SJCRH30 (cell line): ENCODE measurements at places on chromosomes 5 and 9. TPM values are rescaled to one million over a fixed set of nuclear protein-coding genes. Genes with fewer than 3 reads are reported as not detected.

- no peaks in the 10 kb centered on the region for H3K27me3 ChIP-seq
- no peak for DNase-seq
- H3K36me3 ChIP-seq = peaks cover 3% of the 10 kb centered on the region
- no peak overlapping the region for H3K4me3 ChIP-seq
These were observed 21.7 kb downstream of the TTC33 start for GRCh38 chr5:40733879-40734563.

DNA sequence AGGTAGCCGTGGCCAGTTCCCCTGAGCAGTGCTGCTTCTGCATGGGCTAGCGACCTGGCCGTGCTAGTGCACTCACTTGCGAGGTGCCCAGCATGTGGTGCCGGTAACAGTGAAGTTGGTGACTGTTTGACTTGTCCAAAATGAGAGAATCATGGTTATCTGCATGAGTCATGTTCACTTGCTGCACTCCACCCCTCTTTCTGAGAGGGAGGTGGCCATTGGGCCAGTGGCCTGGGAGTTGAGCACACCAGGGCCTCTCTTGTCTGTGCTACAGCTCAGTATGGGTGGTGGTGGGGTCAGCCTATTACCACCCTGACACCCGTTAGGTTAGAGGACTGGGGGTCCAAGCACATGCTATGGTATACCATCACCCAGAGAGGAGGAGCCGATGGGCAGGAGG is 55.4 kb upstream of the GARNL3 start:
- no peak for DNase-seq
- H3K4me3 ChIP-seq = no peak overlapping the region
- no peaks in the 10 kb centered on the region for H3K36me3 ChIP-seq
- H3K4me1 ChIP-seq = no peaks in the 10 kb centered on the region; the same call in 1 of the 2 replicates
- no peaks in the 10 kb centered on the region for H3K27me3 ChIP-seq

GRCh38 chr5:151052836-151053235 is 28.0 kb downstream of the TNIP1 start:
- peaks cover 25% of the 10 kb centered on the region for H3K36me3 ChIP-seq
- H3K4me3 ChIP-seq = no peak overlapping the region
- no peak overlapping the region for H3K27ac ChIP-seq
- H3K4me1 ChIP-seq = no peaks in the 10 kb centered on the region
- no peak for DNase-seq
- H3K27me3 ChIP-seq = no peaks in the 10 kb centered on the region

DNA sequence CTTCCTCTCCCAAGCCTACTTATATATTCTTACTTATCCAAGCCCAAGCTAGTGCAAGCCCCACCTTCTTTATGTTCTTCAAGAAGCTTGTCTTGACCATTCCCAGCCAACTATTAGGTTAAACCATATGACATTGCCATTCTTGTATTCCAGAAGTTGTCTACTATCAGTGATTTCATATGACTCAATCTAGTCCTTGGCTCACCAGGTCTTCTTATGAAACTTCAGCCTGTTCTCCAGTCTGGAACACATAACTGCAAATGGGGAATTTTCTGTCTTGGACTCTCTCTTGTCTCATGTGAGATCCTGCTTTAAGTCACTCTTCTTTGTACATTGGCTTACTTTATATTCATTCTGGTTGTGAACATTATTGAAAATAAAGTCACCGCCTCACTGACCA is 130.7 kb downstream of the TTLL11 start:
- no peaks in the 10 kb centered on the region for H3K36me3 ChIP-seq
- no peaks in the 10 kb centered on the region for H3K27me3 ChIP-seq
- no peak overlapping the region for H3K4me3 ChIP-seq
- H3K27ac ChIP-seq = no peak overlapping the region
- no peak for DNase-seq

DNA sequence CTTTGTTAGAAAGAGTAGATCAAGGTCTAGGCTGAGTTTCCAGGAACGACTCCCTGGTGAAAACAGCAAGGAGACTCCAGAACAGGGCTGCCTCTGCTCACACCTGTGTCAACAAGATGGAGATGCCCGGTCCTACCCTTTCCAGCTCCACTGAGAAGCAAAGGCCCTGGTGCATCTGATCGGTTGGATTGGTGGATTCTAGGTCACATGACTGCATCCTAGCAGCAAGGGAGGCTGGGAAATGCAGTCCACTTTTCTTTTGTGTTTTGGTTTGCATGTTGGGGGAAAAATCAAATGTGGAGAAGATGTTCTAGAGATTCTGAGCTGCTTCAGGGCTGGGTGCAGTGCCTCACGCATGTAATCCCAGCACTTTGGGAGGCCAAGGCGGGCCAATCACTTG is 82.0 kb upstream of the TRIO start:
- peaks cover 19% of the 10 kb centered on the region for H3K4me1 ChIP-seq
- H3K27me3 ChIP-seq = no peaks in the 10 kb centered on the region
- H3K4me3 ChIP-seq = no peak overlapping the region

- peaks cover 3% of the 10 kb centered on the region; the same call in 1 of the 2 replicates for H3K4me1 ChIP-seq
- peaks cover 36% of the 10 kb centered on the region for H3K27me3 ChIP-seq
- no peaks in the 10 kb centered on the region for H3K36me3 ChIP-seq
- no peak overlapping the region for H3K27ac ChIP-seq
These were observed 16.5 kb upstream of the QRFP start for GRCh38 chr9:130912932-130913598.

DNA sequence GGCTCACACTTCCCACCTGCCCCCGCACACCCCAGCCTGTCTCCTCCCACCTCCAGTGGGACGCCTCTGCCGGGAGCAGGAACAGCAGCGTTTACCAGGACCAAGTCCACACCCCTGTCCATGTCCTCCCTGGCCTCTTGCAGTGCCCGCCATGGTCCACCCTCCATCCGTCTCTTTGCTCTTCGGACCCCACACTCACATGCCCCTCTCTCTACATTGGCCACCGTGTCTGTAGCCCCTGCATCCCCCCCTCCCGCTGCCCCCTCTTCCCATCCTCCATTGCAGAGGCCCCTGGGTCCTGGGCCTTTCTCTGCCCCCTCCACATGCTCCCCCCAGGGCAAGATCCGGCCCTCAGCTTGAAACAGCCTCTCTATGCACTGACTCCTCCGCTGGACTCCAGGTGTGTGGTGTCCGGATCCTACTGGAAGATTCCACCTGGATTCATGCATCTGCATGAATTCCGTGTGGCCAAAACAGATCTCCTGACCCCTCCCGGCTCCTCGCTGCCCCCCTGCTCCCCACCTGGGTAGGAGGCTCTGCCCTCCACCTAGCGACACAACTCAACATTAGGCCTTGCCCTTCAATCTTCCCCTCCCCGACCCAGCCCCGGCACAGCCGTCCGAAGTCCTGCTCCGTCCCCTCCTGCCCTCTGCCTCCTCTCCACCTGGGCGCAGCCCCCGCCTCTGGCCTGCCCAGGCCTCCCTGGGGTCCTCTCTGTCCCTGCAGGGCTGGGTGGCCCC is 168.5 kb downstream of the OLFM1 start:
- H3K27me3 ChIP-seq = peaks cover 28% of the 10 kb centered on the region
- H3K4me3 ChIP-seq = no peak overlapping the region
- H3K4me1 ChIP-seq = no peaks in the 10 kb centered on the region
- H3K27ac ChIP-seq = no peak overlapping the region
- H3K36me3 ChIP-seq = no peaks in the 10 kb centered on the region

- H3K27me3 ChIP-seq = no peaks in the 10 kb centered on the region
- peak; percentile 46 for DNase-seq
These were observed 5.6 kb upstream of the IER5L start for GRCh38 chr9:129183495-129184218.

Gene TUSC1
- 14.3 and 16.4 TPM in 2 replicates for total RNA-seq

Gene CCDC152
- total RNA-seq = 0.20 and 0.23 TPM in 2 replicates

Gene PCDHGC4
- total RNA-seq = 3.4 and 3.6 TPM in 2 replicates

Gene BICD2
- total RNA-seq = 64.6 and 65.1 TPM in 2 replicates

Gene IFT74
- 4.9 and 6.0 TPM in 2 replicates for total RNA-seq

Gene PCDHB5
- 20.4 and 23.8 TPM in 2 replicates for total RNA-seq

Gene FBXO4
- total RNA-seq = 5.6 TPM in 2 replicates
